ENCODE measurements at places on chromosomes 1 and 21.

DNA sequence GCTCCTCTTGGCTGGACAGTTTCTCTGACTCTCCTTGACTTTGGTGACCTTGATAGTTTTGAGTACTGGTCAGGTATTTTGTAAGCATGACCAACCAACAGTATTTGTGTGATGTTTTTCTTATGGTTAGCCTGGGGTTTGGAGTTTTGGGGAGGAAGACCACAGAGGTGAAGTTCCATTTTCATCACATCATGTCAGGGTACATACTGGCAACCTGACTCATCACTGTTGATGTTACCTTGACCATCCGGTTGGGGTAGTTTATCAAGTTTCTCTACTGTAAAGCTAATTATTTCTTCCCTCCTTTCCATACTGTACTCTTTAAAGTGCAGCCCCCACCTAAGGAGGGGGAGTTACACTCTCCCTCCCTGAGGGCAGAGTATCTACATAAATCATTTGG is 13.4 kb downstream of the OSCP1 start:
- no peak for DNase-seq

DNA sequence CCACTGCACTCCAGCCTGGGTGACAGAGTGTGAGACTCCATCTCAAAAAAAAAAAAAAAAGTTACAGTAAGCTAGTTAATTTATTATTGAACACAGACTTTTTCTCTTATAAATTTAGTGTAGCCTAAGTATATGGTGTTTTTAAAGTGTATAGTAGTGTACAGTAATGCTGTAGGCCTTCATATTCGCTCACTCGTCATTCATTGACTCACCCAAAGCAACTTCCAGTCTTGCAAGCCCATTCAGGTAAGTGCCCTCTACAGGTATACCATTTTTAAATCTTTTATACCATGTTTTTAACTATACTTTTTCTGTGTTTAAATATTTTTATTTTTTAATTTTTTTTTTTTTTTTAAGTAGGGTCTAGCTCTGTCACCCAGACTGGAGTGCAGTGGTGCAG is 12.1 kb downstream of the POU2F1 start:
- no peak for DNase-seq

GRCh38 chr1:204545202-204545601 is 29.0 kb downstream of the MDM4 start:
- no peak for DNase-seq

GRCh38 chr1:153120945-153121344 is 7.6 kb upstream of the SPRR2F start:
- DNase-seq, result no peak

GRCh38 chr1:210949039-210949438 is 184.9 kb downstream of the KCNH1 start:
- DNase-seq, result peak; percentile 24

DNA sequence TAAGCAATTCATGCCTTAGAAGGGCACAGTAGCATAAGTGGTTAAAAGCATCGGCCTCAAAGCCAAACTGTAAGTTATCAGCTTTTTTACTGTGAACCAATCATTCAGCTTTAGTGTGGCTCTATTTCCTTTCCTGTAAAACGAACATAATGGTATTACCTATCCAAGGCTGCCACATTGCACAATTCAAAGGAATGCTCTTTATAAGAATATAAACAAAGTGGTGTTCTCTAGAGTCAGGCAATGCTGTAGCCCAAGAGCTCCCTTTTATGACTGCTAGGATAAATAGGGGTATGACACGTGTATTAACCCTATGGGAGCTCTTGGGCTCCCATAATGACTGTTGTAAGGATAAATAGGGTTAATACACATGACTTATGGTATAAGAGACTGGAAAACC is 25.4 kb downstream of the INTS7 start:
- no peak for DNase-seq

All from NCI-H2171 (cell line).